ENCODE measurements at places on chromosomes 4 and X.

GRCh38 chrX:24110069-24110468, 39.5 kb upstream of the ZFX start:
- no peak for DNase-seq

DNA sequence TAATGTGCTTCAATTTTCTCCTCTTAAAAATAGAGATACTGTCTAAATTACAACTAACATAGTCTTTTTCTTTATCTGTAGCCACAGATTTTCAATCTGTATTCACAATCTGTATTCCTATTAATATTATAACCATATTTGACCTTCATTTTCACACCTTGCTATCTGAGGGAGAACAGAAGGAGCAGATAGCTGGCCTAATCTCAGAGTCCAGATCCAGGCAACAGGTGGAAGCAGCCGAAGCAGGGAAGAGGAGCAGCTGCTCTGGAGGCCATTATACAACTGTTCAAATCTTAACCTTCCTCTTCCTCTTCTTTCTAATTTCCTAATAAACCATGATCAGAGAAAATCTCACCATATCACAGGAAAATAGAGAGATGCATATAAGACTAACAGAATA, 14.2 kb downstream of the SEPSECS start:
- DNase-seq: no peak

- DNase-seq: no peak
These were observed 457.1 kb downstream of the SPRY1 start for GRCh38 chr4:123853651-123854050.

GRCh38 chrX:7704205-7704604, 138.8 kb upstream of the VCX start:
- DNase-seq: no peak

- DNase-seq: no peak
These were observed 373.6 kb downstream of the MAPK10 start for GRCh38 chr4:85986266-85986665.

GRCh38 chrX:11557120-11557519, 108.6 kb downstream of the ARHGAP6 start:
- no peak for DNase-seq

GRCh38 chrX:37380924-37381323, 31.8 kb downstream of the PRRG1 start:
- DNase-seq: no peak

GRCh38 chr4:1512738-1513660, 106.8 kb upstream of the NKX1-1 start:
- peak; percentile 42 for DNase-seq

GRCh38 chr4:75042601-75043208, 109.8 kb downstream of the PARM1 start:
- DNase-seq: no peak

GRCh38 chr4:53747401-53747800, 156.1 kb upstream of the LNX1 start:
- DNase-seq: no peak

DNA sequence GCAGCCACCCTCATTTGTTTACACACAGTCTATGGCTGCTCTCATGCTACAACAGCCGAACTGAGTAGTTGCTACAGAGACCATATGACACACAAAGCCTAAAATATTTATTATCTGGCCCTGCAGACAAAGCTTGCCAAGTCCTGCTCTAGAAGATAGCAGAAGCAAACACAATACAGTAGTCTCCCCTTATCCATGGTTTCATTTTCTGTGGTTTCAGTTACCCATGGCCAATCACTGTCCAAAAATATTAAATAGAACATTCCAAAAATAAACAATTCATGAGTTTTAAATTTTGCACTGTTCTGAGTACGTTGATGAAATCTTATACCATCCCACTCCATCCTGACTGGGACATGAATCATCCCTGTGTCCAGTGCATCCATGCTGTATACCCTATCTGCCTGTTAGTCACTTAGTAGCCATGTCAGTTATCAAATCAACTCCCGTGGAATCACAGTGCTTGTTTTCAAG, 40.2 kb upstream of the ZNF81 start:
- DNase-seq: peak; percentile 67

- DNase-seq: no peak
These were observed 82.5 kb downstream of the GPAT3 start for GRCh38 chr4:83618431-83618830.

GRCh38 chrX:29922607-29923006, 292.8 kb upstream of the MAGEB2 start:
- DNase-seq: no peak

GRCh38 chrX:6311540-6311939, 82.9 kb upstream of the NLGN4X start:
- DNase-seq: no peak

- no peak for DNase-seq
These were observed 40.3 kb downstream of the RWDD4 start for GRCh38 chr4:183618681-183619080.

GRCh38 chrX:120297923-120298322, 13.3 kb downstream of the TMEM255A start:
- no peak for DNase-seq

- DNase-seq: no peak
These were observed 62.6 kb upstream of the TSPAN5 start for GRCh38 chr4:98720871-98721480.

GRCh38 chrX:103362474-103362873, 6.2 kb downstream of the TCEAL9 start:
- DNase-seq: no peak

- DNase-seq: no peak
These were observed 101.8 kb upstream of the HPF1 start for GRCh38 chr4:169859366-169860216.

GRCh38 chr4:67575232-67576058, 16.9 kb downstream of the STAP1 start:
- peak; percentile 26 for DNase-seq

DNA sequence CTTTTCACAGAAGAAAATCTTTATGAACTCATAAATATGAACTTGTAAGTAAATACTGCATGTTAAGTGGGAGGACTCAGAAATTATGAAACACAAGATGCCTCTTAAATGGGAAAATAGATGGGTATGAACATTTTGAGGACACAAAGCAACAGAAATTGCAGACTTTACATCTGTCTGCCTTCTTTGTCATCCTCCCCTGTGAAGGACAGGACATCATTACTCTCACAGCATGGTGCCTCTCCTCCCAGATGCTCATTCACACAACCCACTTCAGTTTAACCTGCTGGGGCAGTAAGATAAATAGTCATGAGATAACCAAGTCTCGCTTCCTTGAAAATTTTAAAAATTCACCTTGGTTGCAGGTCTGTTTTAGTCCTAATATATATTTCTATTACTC, 144.5 kb downstream of the APBB2 start:
- DNase-seq: no peak

- peak; percentile 56 for DNase-seq
These were observed at the start of gene MORC4 for GRCh38 chrX:107000013-107000515. MORC4 (minus strand) TSS chrX:107000212; CDS start chrX:106999969, 243 bp downstream.

Data from suppressor macrophage (primary cell).